ENCODE measurements at places on chromosomes 13 and 19.

DNA sequence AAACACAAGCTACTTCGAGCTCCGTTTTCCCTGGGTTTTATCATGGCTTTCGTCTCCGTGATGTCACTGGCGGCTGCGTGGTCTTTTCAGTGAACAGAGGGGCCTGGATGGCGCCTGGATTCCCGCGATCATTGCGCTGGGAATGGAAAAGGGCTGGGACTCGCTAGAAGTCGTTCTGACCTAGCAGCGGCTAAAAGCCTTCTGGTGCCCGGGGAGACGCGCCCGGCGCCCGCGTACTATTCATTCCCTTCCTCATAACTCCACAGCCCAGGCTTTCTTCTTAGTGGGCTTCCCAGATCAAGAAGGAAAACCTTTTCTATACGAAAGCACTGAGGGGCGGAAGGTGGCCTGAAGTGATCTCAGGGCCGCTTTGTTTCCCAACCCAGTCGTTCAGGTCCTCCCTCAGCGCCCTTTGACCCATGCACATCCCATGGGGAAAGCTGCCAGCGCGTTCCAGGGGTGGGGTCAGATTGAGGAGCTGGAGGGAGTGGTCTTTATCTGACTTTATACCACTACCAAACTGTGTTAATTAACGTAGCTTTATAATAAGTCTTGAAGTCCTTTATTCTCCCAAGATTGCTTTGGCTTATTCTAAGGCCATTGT is 96.6 kb downstream of the ELF1 start:
- DNase-seq, result no peak

DNA sequence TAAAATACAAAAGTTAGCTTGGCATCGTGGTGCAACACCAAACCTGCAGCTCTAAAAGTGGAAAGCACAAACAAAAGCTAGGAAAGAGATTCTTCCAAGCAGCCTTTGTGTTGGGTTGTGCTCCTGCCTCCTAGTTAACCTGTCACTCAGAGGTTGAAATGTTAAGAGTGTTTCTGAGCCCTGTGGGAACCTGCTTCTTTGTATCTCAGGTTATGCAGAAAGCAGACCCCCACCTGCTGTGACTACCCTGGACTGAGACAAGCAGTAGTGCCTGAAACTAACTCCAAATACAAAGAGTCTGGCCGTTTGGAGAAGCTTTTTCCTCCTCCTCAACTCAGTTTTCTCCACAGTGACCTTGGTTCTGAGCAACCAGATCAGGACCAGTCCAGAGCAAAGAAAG is 158.4 kb upstream of the CSNK1A1L start:
- DNase-seq, result no peak

GRCh38 chr19:32976223-32976805 is 4.3 kb downstream of the FAAP24 start:
- peak; percentile 46 for DNase-seq

- no peak for DNase-seq
These were observed 43.6 kb downstream of the NLRP12 start for GRCh38 chr19:53780506-53780905.

- no peak for DNase-seq
These were observed 20.9 kb downstream of the UPF1 start for GRCh38 chr19:18852648-18853047.

GRCh38 chr13:21121616-21122015 is 54.7 kb downstream of the SKA3 start:
- no peak for DNase-seq

GRCh38 chr13:34738254-34738992 is 203.6 kb upstream of the NBEA start:
- DNase-seq, result no peak

GRCh38 chr13:30742901-30743300 is 7.6 kb downstream of the ALOX5AP start:
- DNase-seq, result no peak

GRCh38 chr13:75513271-75513670 is 24.4 kb downstream of the COMMD6 start:
- DNase-seq, result no peak

DNA sequence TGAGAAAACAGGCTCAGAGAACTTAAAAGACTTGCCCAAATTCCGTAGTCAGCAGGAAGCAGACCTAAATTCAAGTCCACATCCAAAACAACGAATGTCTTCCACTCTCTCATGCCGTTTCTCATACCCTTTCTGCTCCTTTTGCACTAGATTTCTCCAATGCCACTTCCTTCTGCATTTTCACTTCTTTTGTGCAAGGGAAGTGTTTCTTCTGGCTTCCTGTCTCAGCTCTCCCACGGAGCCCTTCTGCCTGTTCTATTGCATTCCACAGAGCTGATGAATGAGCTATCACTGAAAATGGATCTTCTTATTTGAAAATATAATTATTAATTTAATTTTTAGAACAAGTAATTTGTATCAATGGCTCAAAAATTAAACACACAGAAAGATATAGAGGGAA is 56.1 kb upstream of the STK24 start:
- DNase-seq, result peak; percentile 61

DNA sequence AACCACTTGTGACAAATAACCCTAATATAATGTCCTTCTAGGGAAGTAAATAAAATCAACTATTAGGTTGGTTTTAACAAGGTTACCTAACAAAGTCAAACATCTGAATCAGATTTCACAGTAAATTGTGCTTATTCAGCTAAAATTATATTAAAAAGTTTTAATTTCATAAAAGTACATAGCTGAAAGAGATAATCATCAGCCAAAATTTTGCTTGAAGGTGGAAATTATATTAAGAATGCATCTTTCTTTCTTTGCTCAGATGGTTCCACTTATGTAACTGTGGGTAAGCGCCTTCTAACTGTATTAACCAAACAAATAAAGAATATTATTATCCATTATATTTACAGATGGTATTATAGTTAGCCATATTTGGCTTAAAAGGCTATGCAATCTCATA is 2840.3 kb upstream of the PCDH20 start:
- DNase-seq, result no peak

GRCh38 chr13:72221276-72221962 is 354.4 kb upstream of the DACH1 start:
- DNase-seq, result peak; percentile 9

GRCh38 chr19:35858311-35858710 is 1.6 kb downstream of the KIRREL2 start:
- no peak for DNase-seq

GRCh38 chr13:74978591-74978990 is 503.4 kb downstream of the TBC1D4 start:
- no peak for DNase-seq

DNA sequence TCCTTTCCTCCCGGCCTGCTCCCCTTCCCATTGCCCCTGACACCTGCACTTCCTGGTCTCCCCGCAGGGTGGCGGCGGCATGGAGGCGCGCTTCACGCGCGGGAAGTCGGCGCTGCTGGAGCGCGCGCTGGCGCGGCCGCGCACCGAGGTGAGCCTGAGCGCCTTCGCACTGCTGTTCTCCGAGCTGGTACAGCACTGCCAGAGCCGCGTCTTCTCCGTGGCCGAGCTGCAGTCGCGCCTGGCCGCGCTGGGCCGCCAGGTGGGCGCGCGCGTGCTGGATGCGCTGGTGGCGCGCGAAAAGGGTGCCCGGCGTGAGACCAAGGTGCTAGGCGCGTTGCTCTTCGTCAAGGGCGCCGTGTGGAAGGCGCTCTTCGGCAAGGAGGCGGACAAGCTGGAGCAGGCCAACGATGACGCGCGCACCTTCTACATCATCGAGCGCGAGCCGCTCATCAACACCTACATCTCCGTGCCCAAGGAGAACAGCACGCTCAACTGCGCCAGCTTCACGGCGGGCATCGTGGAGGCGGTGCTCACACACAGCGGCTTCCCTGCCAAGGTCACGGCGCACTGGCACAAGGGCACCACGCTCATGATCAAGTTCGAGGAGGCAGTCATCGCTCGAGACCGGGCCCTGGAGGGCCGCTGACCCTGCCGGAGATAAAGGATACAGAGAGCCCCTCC is 1.7 kb downstream of the TRAPPC5 start:
- no peak for DNase-seq

DNA sequence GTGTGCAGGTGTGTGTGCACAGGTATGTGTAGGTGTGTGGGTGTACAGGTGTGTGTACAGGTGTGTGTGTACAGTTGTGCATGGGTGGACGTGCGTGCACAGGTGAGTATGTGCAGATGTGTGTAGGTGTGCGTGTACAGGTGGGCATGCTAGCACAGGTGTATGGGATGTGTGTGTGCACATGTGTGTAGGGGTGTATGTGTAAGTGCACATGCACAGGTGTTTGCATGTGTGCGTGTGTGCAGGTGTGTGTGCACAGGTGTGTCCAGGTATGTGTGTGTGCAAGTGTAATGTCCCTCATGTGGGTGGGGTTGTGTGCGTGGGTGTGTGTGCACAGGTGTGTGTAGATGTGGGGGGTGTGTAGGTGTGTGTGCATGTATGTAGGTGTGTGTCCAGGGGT is 27.5 kb upstream of the TFDP1 start:
- DNase-seq, result no peak

DNA sequence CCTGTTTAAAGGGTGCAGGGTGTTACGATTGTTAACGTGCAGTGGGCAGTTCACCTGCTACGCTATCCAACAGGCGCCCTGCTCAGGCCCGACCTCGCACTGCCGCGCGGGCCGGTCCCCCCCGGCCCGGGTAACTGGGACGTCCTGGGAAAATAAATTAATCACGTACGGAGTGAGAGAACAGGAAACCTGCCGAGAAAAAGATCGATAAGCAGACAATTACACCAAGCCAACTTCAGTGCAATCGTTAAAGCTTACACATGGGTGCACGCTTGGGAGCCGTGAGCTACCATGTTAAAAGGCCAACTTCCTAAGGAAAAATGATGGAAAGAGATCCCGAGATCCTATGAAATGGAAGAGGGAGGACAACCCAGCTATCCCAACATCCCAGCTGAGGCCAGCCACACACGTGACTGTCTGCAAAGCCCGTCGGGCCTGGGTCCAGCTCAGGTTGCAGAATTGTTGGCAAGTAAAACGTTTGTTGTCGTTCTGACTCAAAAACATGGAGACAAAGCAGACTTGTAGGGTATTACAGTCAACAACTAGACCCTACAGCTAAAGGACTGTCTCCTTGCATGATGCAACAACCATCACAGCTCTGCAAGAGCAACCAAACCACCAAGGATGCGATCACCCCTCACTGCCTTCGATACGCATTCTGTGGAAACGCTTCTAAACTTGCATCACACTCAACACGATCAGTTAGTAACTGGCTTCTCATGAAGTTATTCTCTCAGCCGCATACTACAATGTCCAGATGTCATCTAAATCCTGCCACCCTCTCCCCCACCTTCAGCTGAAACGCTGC is 741 bp upstream of the TUBGCP3 start:
- peak; percentile 18 for DNase-seq

GRCh38 chr13:36736119-36736726 is 62.4 kb downstream of the SERTM1 start:
- peak; percentile 55 for DNase-seq

DNA sequence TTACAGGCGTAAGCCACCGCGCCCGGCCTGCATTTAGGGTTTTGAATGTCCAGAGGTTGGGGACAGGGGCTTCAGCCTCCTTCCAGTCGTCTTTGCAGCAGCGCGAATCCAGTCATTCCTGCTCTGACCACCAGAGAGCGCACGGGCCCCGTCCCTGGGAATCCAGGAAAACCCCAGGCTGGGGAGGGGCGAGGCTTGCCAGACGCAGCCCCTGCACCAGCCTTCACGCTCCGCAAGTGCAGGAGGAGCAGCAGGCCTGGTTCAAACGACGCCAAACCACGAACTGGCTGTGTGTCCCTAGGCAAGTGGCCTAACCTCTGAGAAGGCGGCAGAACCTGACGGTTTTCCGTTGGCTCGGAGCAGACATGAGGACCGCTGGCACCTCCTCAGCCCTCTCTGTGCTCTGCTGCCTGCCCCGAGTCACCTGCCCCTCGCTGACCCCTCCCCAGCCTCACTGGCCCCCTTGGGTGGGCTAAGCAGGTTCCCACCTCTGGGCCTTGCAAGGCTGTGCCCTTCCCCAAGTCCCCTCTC is 2.0 kb upstream of the RNF126 start:
- DNase-seq, result peak; percentile 73

- peak; percentile 42 for DNase-seq
These were observed 3.0 kb downstream of the ENOX1 start for GRCh38 chr13:43783820-43784219.

GRCh38 chr13:41017159-41017558 is 2.0 kb downstream of the ELF1 start:
- DNase-seq, result no peak
